ENCODE measurements at places on chromosomes 16 and 17.

DNA sequence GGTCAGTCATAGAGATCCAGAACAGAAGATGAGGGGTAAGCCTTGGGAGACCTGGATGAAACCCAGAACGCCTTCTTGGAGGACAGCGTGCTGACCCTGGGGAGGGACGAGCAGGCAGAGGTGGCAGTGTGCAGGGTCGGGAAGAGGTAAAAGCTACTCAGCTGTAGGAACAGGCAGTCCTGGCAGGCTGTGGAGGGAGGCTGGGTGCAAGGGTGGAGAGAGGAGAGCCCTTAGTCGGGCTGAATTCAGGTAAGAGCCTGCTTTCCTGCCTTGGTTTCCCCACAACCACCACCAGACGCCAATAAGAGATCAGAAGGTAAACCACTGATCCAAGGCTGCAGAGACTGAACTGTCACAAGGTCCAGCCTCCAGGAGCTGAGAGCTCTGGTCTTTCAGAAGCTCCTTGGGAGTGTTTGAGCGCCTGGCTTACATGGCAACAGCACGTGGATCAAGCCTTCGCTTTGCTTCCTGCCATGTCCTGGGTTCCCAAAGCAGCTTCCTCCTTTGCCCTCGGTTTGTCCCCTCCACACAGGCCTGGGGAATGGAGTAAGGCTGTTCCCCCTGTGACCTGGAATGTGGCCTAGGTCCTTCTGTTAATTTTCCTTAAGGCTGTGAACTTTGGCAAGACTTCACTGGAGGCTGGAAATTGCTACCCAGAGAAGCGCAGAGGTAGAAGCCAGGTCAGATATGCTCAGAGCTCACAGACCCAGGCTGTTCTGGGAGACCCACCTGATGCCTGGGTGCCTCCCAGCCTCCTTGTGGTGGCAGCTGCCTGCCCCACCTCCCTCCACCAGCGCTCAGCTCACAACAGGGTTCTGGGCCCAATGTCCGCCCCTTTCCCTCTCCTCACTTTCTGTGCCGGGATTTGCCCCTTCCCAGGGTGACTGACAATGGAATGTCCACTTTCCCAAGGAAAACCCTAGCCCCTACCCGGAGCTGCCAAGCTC, 3.9 kb upstream of the PDK2 start:
- no peak for DNase-seq

DNA sequence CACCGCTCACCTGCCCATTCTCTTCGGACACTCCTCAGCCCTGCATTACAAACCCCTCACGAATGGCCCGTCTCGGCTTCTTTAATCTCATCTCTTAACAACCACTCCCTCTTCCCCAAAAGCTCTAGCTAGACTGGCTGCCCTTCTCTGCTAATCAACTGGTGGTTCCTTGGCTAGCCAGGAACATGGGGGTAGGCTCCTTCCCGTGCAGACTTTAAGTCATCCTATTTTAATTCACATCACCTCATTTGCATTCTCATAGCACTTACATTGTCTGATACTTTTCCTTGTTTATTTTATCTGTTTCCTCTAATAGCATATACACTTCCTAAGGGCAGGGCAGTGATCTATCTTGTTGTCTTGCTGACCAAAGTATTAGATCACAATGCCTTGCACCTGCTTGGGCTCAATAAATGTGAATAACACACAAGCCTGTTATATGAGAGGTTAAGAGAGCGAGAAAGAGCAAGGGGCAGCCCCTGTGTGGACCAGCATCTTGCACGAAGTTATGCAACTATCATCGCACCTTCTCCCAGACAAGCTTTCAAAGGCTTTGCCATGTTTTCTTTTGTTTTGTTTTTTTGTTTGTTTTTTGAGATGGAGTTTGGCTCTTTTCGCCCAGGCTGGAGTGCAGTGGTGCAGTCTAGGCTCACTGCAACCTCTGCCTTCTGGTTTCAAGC, 9.8 kb downstream of the TP53 start:
- DNase-seq, result no peak

DNA sequence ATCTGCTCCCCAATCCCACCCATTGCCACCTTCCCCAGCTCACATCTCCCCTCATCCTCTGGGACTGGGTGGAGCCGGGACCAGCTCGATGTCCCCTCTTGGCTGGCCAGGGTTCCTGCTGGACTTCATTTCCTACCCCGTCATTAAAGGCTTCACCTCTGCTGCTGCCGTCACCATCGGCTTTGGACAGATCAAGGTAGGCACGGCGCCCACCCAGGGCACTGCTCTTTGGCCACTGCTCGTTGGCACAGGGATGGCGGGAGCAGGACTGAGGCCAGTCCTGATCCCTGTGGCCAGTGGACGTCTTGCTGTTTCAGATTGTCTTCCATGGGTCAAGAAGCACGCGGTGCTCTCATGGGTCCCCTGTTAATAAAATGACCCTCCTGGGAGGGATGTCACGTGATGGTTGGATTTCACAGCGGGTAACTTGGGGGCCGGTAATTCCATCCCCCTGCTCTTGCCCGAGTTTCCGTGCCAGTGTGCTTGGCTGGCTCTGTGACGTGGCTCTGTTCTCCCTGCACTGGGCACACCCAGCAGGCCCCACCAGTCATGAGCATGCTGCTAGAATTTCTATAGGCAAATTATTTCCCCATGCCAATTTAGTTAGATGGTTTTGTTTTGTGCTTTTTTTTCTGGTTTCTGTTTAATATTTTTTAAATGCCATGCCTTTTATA, 3.1 kb downstream of the SLC26A11 start:
- no peak for DNase-seq

GRCh38 chr16:27432558-27432957, 30.6 kb downstream of the IL21R start:
- DNase-seq, result peak; percentile 35

DNA sequence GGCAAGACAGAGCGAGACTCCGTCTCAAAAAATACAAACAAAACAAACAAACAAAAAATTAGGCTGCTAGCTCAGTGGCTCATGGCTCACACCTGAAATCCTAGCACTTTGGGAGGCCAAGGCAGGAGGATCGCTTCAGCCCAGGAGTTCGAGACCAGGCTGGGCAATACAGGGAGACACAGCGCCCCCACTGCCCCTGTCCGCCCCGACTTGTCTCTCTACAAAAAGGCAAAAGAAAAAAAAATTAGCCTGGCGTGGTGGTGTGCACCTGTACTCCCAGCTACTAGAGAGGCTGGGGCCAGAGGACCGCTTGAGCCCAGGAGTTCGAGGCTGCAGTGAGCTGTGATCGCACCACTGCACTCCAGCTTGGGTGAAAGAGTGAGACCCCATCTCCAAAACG, 531 bp upstream of the CDH1 start:
- DNase-seq, result no peak

DNA sequence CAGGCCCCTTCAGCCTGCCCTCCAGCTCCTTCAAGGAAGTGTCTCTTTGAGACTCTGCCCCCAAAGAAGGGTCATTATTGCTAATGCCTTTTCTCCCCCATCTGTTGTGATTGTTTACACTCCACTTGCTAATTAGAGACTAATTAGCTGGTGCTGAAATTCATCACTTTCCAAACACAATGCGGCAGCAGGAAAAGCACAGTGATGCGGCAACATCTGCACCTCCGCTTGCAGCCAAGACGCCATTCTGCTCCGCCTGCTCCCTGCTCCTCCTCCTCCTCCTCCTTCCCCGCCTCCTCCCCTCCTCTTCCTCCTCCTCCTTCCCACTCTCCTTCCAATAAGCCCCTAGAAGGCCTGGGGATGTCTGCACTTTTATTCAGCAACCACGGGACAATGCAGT, 110.5 kb downstream of the SDK2 start:
- DNase-seq, result no peak

DNA sequence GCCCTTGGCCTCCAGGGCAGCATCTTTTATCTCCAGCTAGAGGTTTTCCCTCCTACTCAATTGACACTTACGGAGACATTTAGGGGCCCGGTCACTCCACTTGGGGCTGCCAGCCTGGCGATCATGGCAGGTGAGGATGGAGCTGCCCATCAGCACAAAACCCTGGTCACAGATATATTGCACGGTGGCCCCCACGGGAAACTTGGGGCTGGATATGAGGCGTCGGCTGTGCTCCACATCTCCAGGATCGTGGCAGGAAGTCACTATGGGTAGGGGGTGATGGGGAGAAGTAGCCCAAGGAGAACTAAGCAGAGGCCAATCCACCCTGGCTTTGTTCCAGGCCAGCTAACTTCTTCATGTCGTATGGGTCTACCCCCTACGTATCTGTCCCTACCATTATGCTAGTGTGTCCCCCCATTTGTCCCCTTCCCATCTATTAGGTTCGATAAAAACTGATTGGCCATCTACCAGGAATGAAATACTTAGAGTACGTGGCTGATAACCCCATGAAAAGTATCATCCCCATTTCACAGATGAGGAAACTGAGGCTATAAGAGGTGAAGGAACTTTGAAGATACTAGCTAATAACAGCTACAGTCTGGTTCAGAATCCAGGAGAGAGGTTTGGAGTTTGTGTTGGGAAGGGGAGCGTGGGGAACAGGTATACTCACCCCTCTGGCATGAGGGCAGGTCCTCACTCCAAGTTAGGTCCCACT, 6.1 kb upstream of the PHF12 start:
- DNase-seq, result no peak

GRCh38 chr17:28128779-28129178, 86.3 kb downstream of the NLK start:
- no peak for DNase-seq

DNA sequence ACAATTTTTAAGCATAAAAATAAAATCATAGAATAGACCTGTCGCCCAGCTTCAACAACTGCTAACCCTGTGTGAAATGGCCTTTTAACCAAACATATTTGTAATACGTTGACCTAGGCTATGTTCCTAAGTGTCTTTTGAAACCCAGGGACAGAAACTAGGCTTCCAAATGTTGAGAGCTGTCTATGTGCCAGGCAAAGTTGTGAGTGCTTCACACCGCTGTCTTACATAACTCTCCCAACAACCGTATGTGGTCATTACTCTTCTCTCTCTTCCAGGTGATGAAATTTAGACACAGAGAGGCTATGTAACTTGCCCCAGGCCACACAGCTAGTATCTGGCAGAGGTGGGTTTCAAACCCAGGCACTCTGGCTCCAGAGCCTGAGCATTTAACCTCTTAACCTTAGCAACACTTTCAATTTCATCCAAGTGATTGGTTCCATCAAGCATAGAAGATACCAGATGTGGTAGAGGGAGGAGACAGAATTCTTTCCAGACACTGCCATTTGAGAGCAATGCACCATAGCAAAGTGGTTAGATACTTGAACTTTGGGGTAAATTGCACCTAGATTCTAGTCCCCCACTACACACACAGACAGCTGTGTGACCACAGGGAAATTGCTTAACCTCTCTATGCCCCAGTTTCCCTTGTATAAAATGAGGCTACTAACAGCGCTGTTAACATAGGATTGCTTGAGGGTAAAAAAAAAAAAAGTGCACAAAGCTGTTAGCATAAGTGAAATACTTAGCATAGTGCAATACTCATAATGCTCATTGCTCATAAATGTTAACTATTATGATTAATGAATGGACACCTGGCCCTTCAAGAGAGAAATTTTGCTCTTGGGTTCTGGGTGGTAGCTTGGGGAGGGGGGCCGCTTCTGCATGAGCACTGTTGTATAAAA, 160.6 kb downstream of the IRX3 start:
- no peak for DNase-seq

GRCh38 chr16:22874394-22874793, 60.4 kb downstream of the HS3ST2 start:
- DNase-seq, result no peak

- DNase-seq, result no peak
These were observed 8.1 kb downstream of the PHKB start for GRCh38 chr16:47469227-47469626.

DNA sequence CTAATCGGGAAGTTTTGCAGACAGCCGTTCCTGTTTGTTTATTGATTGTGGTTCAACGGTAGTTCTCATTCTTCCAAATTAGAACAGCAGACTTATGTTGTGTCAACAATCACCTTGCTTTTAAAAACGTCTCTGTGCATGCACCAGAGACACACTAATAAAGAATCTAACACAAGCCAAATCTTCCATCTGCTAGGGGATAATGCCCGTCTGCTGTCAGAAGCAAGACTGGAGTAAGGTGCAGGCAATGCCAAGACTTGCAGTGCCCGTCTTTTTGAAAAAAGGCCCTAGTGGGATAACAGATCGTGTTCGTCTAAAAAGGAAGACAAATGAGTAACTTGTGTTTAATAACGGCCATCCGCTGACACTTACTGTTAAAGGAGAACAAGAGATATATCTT, 158.4 kb downstream of the KCNJ2 start:
- no peak for DNase-seq

DNA sequence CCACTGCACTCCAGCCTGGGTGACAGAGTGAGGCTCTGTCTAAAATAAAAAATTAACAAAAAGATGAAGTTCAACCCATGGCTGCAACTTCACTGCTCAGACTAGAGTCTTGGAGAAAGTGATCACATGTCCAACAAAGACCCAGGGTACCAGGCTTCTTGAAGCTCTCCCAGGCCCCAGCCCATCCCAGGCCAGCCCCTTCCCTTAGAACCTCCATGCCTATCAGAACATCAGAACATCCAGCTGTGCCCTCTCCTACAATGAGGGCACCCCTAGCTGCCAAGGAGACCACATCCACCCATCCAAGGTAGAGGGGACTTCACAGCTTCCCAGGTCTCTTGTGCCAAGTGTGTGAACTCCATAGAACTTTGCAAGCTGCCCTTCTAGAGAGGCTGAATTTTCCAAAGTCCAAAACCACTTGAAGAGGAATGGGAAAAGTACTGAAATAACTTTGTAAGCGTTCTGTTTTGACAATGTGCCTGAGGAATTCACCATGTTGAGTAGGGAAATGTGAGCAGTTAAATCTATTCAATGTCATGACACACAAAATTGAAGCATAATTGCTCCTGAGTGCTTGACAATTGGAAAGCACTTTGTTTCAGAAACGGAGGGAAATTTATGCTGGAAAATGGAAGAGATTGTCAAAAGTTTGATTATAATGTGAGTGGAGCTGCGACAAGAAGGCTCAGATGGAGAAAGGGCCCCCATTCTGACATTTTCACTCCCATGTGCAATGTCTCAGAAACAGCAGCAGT, 230.4 kb downstream of the ZNF423 start:
- DNase-seq, result no peak

DNA sequence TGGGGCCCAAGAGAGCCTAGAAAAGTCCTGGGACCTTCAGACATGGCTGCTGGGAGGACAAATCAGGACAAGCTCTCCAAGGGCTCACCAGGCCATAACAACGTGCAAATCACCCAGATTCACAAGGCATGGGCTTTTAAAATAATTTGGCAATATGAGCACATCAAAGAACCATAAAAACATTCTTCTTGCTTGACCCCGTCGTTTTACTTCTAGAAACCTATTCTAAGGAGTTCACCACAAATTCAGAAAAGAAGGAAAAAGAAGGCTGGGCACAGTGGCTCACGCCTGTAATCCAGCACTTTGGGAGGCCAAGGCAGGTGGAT, 12.1 kb upstream of the MT3 start:
- DNase-seq, result no peak

GRCh38 chr16:1221628-1222552, 3.2 kb downstream of the TPSG1 start:
- DNase-seq, result no peak

- no peak for DNase-seq
These were observed 56.8 kb downstream of the ANKFY1 start for GRCh38 chr17:4206962-4207361.

DNA sequence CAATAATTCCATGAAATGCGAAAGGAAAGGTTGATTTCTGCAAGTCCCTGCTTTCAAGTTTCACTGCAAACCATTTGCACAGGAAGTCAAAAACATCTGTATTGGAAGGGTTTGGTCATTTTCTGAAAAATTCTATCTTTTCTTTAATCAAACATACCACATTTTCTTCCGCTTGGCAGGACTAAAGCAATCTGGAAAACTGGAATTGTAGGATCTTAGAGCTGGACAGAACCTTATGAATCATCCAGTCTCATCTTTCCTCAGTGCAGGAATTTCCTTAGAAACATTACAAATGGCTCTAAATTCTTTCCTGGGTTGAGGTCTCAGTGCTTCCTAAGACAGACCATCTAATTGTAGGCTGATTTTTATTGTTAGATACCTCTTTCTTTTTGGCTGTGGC, 111.5 kb upstream of the ELAC2 start:
- no peak for DNase-seq
